Activated CD8-positive, alpha-beta T cell treated with anti-CD3 and anti-CD28 coated beads, Interleukin-2, amount 10 ng/mL, durations not matched to agents 7 days and 5 days (primary cell): ENCODE measurements at places on chromosomes 3 and 15. TPM values are rescaled to one million over a fixed set of nuclear protein-coding genes. Genes with fewer than 3 reads are reported as not detected.

DNA sequence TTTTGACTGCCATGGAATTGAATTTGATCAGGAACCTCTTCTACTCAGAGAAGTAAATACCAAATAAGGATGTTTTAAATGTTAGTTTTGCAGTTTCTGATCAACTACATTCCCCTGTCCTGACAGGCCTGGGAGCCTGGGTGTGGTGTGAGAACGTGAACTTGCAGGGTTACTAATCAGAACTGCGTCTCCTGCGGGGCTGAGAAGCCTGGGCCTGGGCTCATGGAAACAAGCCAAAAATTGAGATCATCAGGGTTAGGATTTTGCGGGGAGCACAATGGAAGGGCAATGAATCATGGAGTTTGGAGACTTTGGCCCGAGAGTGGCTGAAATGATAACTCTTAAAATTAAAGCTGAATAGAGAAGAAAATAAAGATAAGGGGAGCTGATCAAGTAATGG lies 47.8 kb upstream of the C3orf70 start:
- no peak for DNase-seq

DNA sequence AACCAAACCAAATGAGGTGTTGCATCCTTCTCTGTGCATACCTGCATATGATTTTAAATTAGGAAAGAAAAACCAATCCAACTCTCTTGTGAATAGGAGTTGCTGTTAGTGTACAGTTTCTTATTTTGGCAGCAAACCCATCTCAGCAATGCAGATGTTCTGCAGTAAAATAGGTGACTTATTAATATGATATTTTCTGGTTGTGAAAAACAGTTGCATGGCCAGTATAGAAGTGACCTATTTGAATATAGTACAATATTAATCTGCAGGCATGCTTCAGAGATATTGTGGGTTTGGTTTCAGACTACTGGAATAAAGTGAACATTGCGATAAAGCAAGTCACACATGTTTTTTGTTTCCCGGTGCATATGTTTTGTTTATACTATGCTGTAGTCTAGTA lies 42.2 kb downstream of the AKAP13 start:
- no peak for DNase-seq

Gene SPTSSB
- total RNA-seq = not detected

Gene RGMA
- total RNA-seq = not detected

DNA sequence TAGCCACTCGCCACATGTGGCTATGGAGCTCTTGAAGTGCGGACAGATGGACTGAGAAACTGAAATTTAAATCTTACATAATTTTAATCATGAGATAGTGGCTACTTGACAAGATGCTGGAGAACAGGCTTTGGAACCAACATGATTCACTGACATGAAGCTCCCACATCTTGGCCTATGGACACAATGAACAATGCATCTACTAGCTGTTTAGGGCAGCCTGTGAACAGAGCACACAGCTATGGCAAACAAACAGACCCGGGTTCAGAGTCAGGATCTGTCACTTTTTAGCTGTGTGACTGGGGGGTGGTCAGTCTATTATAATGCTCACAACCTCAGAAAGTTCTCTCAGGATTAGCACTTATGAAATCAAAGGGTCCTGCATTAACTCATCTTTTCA lies 616.6 kb downstream of the MAGI1 start:
- no peak for DNase-seq

- no peak for DNase-seq
These were observed 32.4 kb upstream of the ALCAM start for GRCh38 chr3:105334138-105334882.

GRCh38 chr3:25508901-25509300 lies 80.8 kb downstream of the RARB start:
- DNase-seq = no peak

DNA sequence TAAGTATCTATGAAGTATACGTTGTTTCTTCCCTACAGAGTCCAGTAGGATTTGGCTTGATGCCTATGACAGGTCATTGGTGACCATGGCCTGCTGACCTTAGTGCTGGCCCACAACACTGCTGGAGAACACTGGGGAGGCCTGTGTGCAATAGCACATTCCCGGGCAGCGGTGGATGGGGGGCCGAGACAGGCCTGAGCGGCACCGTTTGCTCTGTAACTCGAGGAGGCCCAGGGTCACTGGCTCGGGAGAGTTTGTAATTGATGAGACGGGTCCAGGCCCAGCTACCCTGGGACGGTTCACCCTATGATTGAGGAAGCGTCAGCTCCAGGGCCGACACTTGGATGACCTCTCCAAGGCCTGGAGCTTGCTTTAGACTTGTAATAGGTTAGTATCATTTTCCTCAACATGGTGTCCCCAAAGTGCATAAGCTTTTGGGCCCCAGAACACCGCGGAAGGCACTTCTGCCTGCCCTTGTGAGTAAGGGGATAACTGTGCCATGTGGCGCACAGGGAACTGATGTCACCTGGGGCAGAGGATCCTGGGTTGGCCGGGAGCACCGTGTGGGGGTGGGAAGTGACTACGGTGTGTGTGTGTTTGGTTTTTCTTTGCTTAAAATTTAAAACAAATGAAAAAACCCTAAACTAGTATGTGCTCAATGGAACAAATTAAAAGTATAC lies 12.0 kb downstream of the TRPM1 start:
- no peak for DNase-seq
